Brain (organoid and tissue), 16 donors: ENCODE measurements at places on chromosomes 11 and 22. TPM values are rescaled to one million over a fixed set of nuclear protein-coding genes. Genes with fewer than 3 reads are reported as not detected.

RBM7 gene
- polyA plus RNA-seq, result 10.0 TPM

DNA sequence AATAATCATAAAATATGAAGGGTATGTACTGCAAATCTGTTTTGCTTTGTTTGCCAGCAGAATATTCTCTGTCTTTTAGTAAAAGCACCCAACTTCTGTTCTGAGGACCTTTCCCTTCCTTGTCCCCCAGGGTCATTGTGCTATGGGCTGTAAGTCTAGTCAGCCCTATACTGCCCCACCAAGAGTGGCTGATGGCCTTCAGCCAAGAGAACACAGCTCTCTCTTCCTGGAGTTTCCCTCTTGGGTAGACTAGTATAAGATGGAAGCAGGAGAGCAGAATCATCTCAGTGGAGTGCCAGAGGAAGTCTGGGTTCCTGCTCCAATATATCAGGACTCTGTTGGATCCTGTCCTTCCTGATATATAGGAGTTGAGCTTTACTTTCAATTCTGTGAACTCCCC lies 29.0 kb downstream of the MMP13 start:
- no peak for DNase-seq

- DNase-seq, result no peak
These were observed 65.2 kb downstream of the ZBTB16 start for GRCh38 chr11:114124601-114125144.

DNA sequence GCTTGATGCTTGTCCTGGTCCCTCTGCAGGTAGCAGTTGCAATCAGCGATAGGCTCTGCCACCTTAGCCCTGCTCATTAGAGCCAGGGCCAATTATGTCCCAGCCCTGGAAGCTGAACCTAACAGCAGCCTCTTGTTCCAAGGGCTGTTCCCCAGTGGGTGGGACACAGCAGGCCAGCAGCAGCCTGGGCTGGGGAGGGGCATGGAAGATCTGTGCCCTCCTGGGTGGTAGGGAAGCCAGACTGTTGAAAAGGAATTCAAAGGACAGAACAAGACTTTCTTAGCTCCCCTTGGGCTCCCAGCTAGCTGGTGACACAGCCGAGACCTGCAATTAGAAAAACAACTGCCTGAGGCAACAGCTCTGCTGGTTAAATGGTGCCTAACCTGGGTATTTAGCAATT lies 17.4 kb downstream of the DRD2 start:
- no peak for DNase-seq

DNA sequence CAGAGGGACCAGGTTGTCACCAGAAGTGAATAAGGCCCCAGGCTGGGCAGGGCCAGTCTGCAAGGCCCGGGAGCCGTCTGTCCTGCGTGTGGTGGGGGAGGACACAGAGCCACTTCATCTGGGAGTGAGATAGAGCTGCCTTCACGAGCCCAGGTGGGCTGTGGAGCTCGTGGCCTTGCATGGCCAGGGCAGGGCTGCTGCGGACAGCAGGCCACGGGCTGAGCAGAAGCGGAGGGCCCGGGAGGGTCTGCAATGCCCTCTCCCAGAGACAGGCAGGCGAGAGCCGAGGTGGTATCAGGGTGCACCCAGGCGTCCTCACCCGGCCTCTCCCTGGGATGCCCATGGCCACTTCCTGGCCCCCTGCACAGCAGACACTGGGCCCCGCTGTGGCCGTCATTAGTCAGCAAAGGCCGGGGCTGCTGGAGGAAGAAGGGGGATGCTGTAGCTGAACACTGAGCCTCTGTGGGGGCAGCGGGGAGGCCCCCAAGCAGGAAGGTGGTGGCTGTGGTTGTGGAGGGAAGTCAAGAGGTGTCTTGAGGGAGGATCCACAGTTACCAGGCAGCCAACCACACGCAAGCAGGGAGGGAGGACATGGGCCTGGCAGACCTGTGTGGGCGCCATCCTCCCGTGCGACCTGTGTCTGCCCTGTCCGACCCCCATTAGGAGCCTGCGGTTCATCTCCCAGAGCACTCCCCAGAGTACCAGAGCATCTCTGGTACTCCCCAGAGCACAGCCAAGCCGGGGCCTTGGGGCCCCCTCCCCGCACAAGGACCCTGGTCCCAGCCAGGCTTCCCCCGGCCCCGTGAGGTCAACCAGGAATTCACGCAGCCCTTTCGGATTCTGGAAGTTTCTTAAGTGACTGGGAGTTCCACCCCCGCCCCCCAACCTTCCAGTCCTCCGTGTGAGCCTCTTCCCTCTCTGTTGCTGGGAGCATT lies 1109.5 kb downstream of the BRD1 start:
- DNase-seq, result no peak

LSP1 gene
- polyA plus RNA-seq, result 3.7 TPM

- no peak for DNase-seq
These were observed 1.3 kb upstream of the SLC25A45 start for GRCh38 chr11:65383778-65384177.

DNA sequence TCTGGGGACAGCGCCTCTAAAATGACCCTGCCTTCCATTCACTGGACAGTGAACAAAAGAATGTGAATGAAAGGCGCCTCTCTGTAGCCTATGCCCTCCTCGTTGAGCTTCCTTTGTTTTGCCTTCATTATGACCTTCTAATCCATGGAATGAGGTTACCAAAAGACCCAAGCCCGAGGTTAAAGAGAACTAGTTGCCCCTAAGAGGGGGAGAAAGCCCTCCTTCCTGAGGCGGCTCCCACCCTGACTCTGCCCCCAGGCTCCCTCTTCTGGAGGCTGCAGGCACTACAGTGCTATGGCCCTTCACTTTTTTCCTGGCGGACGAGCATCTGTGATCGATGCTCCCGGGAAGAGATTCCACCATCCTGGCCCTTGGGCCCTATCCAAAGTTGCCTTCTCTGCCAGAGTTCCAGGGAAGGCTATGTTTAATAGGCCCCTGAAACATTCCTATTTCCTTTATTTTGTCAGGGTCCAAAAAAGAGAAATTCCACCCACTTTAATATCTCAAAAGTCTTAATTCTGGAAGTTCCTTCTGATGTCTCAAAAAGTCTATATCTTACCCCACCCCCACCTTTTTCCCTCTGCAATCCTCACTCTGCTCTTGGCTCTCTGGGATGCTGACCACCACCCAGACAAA lies 147.3 kb downstream of the FEZ1 start:
- peak; percentile 89 for DNase-seq

GRCh38 chr22:44347549-44347948 lies 34.8 kb upstream of the SHISAL1 start:
- DNase-seq, result no peak

SPDYC gene
- polyA plus RNA-seq, result not detected

CRELD2 gene
- polyA plus RNA-seq, result 18.8 TPM

DNA sequence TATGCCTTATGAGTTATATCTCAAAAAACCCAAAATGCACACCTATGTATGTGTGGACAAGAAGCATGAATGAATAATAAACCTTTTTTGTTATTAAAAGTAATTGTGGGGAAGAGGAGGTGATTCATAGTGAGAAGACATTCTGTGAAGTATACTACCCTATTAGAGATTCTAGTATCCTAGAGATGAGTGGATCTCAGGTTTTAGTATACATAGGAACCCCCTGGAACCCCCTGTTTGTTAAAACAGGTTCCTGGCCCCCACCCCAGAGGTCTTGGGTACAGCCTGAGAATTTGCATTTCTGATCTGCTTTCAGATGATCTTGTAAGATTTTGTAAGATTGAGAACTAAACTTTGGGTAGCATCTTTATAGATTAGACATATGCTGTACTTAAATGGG lies 17.5 kb downstream of the NUCB2 start:
- no peak for DNase-seq

GRCh38 chr22:46853191-46853590 lies 90.7 kb downstream of the TBC1D22A start:
- no peak for DNase-seq

GRCh38 chr22:44172370-44173108 lies 8.2 kb upstream of the PARVG start:
- DNase-seq, result peak; percentile 33

DNA sequence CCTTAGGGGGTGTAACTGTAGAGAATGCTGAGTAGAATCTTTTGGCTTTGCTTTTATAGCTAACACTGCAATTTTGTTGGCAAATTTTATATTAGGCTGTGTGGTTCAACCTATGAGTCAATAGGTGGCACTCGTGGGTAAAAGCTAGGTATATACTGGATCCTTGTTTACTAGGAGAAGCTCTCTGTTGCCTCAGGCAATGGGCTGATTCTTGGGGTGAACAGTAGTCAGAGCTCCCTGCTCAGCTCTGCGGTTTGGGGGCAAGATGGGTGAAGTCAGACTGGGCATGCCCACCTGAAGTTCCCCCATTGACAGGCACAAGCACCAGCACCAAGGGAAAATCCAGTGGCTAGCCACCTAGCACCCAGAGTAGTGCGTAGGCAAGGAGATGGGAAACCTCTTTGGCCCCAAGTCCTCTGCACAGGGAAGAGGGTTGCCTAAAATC lies 238.7 kb downstream of the FAM181B start:
- no peak for DNase-seq

DNA sequence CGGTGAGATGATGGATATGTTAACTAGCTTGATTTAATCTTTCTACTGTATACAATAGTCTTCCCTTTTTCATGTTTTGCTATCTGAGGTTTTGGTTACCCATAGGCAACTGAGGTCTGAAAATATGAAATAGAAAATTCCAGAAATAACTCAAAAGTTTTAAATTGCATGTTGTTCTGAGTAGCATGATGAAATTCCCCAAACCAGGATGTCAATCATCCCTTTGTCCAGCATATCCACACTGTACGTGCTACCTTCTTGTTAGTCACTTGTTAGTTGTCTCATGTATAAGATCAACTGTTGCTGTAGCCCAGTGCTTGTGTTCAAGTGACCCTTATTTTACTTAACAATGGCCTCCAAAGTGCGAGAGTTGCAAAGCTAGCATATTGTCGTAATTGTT lies 21.2 kb upstream of the OR10W1 start:
- no peak for DNase-seq

DNA sequence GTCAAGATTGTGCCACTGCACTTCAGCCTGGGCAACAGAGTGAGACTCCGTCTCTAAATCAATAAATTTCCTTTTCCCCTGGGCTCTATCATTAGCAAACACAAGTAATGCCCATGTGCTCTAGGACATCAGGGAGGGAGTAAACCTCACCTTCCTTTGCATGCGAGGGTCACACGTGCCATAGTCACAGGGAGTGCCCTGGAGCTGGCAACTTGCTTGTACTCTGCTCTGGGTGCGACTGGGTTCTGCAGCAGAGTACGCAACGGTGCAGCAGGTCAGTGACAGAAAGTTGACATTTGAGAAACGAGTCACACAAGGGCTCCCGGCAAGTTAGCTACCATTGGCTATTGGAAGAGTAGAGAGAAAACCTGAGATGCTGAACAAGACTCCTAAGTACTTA lies 32.6 kb upstream of the CHKA start:
- DNase-seq, result no peak
